ENCODE measurements at places on chromosomes 7 and 10.

- no peak for DNase-seq
Observed at GRCh38 chr10:26217396-26218086, 967 bp downstream of the GAD2 start.

DNA sequence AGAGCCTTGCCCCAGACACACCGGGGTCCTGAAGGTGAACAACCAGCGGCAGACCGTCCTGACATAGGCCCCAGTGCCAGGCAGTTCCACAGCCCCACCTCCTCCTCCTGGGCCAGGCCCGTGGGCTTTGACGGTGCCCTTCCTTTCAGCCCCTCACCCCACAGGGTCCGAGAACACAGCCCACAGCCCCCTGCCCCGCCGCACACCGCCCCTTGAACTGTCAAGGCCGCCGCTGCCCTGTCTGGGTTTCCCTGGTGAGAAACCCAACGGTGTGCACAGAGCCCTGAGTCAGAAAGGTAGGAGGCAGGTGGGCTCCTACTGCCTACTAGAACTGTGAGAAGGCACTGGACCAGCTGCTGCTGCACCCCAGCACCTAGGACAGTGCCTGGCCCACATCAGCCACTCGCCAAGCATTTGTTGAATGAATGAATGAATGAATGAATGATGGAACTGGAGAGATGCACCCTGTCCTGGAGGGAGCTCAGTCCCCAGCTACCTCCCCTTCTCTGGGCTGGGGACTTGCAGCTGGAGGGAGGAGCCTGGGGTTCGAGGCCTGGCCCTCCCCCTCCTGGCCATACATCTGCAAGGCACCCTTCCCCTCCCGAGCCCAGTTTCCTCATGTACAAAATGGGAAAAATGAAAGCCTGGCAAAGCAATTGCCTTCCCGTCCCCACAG is 117.9 kb downstream of the SLIT1 start:
- no peak for DNase-seq

DNA sequence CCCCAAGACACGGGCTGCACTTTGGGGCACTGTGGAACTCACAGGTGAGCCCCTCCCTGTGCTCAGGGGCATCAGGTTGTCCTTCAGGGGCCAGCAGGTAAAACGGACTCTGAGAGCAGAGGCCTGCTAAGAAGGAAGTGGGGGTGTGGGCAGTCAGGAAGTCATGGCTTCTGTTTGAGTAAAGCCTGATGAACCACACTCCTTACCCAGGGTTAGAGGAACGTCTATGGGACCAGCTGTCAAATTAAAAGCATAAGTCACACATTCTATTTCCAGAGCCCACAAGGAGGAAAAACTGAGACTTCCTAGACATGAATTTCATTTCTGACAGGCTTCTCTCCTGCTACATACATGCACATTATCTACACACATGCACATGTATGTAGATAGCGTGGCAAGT is 616.4 kb downstream of the SDK1 start:
- DNase-seq: no peak

GRCh38 chr10:63064706-63065105 is 68.4 kb upstream of the NRBF2 start:
- no peak for DNase-seq

DNA sequence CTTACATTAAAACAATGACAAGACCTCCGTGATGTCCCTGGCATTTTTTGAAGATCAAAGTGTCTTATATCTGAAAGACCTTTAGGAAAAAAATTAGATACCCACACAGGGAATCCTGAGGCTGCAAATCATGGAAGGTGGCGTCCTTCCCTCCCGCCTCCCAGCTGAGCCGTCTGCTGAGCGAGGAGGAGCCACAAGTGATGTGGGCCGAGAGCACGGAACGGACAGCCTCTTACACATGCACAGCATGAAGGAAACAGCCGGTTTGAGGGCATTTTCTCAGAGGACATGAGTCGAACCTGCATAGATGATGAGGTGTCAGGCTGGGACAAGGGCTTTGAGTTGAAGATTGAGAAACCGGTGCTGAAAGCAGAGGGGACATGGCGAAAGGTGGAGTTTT is 163.3 kb downstream of the ADARB2 start:
- DNase-seq: no peak

DNA sequence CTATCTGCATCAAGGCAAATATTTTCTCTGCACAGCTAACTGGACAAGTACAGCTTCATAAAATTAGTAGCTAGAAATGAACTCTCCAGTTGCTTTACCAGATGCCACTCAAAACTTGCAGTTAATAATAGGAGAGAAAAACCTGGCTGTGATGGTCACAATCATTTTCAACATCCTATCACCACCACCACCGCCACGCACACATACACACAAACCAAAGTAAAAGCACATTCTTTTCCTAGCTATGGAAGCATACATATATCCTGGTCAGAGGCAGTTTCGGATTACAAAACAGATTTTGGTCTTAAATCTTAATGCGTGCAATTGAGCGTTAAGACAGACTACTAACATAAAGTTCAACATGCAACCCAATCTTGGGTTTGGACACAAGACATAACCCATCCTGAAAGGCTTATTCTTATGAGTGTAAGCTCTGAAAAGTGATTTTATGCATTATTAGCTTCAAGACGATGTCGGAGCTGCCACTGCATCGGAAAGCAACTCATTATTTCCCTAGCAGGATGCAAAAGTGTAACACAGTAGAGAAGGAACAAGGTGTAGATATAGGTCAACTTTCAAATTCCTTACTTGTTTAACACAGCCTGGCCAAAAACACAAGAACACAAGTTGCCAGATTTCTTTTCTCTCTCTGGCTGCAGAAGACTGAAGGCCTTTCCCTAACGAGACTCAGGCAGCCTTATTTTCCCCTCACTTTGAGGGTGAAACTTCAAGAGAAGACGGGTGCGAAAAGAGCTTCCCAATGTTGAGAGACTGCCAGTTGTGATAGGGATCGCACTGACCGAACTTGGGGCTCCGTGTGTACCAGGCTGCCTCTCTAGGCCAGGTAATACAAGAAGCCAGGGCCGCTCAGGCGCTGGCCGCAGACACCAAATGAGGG is 1.2 kb downstream of the CACUL1 start:
- DNase-seq: no peak

GRCh38 chr10:120818301-120818700 is 32.9 kb upstream of the WDR11 start:
- DNase-seq: no peak

DNA sequence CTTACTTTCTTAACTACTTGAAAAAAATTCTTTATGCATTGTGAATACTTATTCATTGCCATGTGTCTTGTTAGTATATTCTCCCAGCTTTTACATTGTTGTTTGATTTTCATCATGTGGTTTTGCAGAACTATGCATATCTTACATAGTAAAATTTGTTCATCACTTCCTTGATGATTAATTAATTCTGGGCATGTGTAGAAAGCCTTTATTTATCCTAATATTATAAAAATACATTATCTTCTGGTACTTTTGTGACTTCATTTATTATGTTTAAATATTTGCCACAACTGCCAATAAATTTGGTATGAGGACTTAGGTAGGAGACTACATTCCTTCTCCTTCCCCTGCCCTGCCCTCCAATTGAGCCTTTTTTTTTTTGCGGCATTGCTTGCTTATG is 166.0 kb upstream of the ZNF32 start:
- DNase-seq: no peak

DNA sequence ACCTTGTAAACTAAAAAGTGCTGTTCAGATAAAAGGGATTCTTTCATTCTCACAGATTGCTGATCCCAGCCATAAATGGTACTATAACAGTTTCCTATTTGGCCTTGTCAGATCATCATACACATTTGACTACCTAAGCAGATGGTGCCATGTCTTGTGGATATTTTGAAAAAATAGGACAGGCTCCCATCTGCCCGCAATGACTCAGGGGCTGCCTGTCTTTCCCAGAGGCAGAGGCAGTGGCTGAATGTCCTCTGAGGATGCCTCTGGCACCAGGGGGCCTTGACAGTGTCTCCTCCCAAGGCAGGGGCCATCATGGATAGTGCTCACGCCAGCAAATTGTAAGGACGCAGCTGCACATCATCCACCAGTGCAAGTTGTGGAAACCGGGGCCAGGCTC is 323.0 kb upstream of the PODXL start:
- DNase-seq: no peak

GRCh38 chr10:14761372-14761771 is 13.3 kb downstream of the FAM107B start:
- DNase-seq: no peak

All from HS-5 (cell line).